ENCODE measurements at places on chromosomes 11 and 22.

DNA sequence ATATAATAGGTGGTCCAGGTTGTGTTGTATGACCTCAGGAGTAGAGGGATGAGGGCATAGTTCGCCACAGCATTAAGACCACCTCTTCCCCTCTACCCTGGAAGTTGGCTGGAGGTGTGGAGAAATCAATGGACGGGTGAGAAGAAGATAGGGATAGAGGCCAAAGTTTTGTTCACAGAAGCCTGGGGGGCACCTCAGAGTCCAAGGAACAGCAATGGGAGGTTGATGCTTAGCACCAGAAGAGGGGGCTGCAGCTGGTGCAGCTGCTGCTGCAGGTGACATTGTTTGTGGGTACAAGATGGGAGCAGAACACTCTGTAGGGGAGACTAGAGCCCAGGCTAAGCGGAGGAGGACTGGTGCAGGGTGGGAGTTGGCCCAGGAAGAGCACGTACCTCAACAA lies 31.2 kb upstream of the SPON1 start:
- DNase-seq = no peak

DNA sequence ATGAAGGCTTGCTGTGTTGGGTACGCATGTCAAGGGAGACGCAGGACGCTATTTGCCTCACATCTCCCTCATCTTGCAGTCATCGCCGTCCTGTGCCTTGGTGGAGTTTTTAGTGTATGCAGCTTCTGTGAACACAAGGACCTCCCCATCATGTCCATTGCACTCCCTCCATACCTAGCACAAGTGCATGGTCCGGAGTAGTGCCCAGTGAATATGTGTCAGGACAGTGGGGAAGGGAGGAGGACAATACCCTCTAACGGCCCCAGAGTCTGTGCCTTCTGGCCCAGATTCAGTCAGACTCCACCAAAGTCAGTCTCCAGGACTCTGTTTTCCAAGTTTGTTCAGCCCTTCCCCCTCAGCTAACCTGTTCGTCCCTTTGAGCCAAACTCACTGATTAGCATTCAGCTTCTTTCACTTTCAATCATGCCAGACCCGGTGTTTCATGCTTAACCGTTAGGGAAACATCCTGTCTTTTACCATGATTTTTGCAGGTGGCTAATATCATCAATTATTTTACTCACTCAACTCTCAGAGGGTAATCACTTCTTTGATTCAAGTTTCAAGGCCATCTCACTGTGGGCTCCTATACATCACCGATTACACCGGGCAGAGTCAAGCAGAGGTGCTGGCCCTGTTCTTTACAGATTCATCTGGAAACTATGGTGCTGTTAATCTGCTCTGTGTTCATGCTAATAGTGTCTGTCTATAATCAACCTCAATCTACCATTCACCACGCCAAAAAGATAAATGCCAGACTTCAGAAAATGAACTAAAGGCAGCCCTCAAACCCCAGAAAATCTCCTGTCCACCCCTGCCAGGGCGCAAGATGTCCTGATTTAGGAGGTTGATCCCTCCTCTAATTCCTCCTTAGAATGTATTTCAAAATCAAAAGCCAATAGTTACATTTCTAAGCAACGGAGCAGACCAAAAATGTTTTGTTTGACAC lies 156.5 kb downstream of the RRAS2 start:
- no peak for DNase-seq

DNA sequence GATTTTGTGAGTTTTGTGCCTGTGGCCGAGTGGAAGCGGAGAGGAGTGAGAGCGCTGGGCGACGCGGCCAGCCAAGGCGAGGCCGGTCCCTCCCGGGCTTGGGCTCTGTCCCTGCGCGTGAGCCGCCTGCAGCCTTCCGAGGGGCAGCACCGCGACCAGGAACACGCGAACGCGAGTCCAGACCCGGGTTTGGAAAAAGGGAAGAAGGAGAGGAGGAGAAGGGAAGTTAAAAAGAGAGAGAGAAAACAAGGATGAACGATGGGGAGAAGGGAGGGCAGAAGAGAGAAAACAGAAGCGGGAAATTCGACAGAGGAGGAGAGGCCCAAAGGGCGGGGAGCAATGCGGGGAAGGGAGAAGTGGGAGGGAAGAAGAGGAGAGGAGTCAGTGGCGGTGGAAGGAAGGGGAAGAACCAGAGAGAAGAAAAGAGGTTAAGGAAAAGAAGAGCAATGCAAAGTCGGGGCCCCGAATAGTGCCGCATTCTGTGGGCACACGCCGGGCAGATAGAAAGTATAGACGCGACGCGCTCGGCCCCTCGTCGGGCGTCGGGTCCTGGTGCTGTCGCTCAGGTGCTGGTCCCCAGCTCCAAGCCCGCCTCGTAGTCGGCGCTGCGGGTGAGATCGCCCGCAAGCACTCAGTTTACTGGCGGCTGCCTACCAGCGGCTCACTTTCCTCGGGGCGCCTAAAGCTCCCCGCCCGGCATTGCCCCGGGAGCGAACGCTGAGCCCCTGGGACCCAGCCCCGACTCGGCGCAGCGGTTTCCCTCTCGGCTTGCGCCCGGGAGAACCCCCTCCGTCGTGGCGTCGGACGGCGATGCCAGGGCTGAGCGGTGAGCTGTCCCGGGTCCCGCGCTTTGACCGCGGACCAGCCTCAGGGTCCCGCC lies 2.8 kb upstream of the BARX2 start:
- no peak for DNase-seq

- DNase-seq = peak; percentile 82
These were observed 34.1 kb downstream of the PHLDB1 start for GRCh38 chr11:118641397-118642019.
